ENCODE measurements at places on chromosomes 13 and 19. TPM values are rescaled to one million over a fixed set of nuclear protein-coding genes. Genes with fewer than 3 reads are reported as not detected.

Gene ZNF675
- total RNA-seq = 23.4 TPM

Gene EDNRB
- total RNA-seq = 59.6 TPM

Gene BRME1
- total RNA-seq = 0.79 TPM

Gene HSH2D
- total RNA-seq = not detected

Gene ZNF546
- 3.1 TPM for total RNA-seq

Gene CD79A
- 0.87 TPM for total RNA-seq

Gene ZNF296
- 0.79 TPM for total RNA-seq

Gene C5AR2
- total RNA-seq = under 0.01 TPM

Gene ZNF440
- total RNA-seq = 10.7 TPM

Data from placental epithelial cell (primary cell).